ENCODE measurements at places on chromosomes 12 and 14.

- DNase-seq, result no peak
Observed at GRCh38 chr14:82080370-82080769, 546.7 kb upstream of the SEL1L start.

- no peak for DNase-seq
Observed at GRCh38 chr12:54750-55535, 11.6 kb upstream of the IQSEC3 start.

GRCh38 chr14:61106959-61107641 is 126.1 kb downstream of the SLC38A6 start:
- DNase-seq, result no peak

DNA sequence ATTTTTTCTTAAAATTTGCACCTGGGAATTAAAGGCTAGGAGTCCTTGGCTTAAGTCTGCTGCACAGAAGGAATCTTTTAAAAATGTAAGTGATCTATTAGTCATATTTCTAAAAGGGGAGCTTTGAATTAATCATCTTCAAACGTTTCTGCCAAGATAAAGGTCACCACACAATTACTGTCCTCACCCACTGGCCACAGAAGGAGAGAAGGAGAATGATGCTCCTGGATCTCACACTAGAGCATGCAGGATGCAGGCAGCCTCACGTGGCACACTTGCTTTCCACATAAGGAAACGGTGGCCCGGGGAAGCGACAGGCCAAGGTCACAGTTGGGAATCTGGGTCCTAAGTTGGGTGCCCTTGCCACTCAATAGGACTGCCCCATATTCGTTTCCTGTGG is 16.9 kb downstream of the PLEKHG7 start:
- no peak for DNase-seq

- DNase-seq, result no peak
Observed at GRCh38 chr14:25620515-25620914, 570.6 kb upstream of the STXBP6 start.

- no peak for DNase-seq
Observed at GRCh38 chr12:12872934-12873275, 18.5 kb upstream of the GPRC5A start.

DNA sequence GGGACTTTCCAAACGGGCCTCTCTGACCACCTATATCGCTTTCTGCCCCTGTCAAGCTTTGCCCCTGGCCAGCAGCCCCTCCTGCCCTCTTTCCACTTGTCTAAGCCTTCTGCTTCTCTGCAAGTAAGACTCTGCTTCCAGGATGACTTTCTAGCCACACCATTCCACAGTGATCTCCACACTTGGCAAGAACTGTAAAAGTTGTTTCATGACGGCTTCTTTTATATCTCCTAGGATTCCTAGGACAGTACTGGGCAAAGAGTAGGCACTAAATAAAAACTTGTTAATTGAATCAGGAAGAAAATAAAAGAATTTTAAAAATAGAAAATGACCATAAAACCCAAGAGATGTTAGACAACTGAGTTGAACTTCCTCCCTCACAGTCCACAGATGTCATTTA is 1.8 kb upstream of the PTPN21 start:
- no peak for DNase-seq

DNA sequence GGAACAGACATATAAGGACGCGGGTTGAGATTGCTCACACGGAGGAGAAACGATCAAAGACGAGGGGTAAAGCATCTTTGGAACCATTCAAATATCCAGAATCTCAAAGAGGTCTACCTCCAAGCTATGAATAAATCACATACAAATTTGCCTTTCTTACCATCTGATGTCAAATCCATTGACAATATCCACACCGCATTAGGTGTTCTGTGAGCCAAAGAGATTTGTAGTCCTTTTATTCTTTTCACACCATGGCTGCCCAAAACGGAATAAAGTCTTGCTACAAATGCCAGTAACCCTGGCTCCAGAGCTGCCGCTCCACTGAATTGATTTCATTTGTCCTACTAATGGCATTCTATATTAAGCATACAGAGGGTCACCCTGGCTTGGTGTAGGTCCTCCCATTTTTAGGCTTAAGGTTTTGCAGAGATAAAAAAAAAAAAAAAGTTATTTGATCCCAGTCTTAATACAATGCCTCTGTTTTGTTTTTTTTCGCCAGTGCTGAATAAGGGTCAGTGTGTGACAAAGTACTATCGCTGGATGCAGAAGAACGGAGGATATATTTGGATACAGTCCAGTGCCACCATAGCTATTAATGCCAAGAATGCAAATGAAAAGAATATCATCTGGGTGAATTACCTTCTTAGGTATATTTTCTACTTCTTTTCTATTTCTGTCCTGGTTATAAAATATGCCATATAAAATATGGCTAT is 157.3 kb downstream of the EGLN3 start:
- DNase-seq, result no peak

DNA sequence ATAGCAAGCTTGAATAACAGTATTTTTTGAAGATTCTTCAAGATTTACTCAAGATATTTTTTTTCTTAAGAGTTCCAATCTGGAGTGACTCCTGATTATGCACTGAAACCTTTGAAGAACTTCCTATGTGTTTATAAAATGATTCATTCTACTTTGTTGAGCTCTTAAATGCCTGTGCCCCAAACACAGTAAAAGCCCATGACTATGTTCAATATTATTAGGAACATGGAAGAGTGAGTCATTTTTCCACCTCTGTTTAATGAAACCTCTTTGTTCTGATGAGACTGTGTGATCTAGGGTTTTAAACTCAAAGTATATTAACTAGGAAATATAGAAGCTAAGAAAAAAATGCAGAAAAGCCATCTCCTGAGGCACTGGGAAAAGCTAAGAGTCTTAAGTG is 415.0 kb upstream of the FBXO33 start:
- DNase-seq, result no peak

GRCh38 chr12:6493497-6494257 is at the start of gene NCAPD2:
TSS of gene NCAPD2 (plus strand) at chr12:6494102. CDS start at chr12:6495099, 997 bp downstream.
- peak; percentile 80 for DNase-seq

- DNase-seq, result no peak
Observed at GRCh38 chr14:53260286-53260685, 107.2 kb upstream of the DDHD1 start.

GRCh38 chr14:20799892-20800544 is 2.6 kb downstream of the RNASE1 start:
- DNase-seq, result no peak

- DNase-seq, result no peak
Observed at GRCh38 chr12:114444422-114445279, 38.7 kb upstream of the TBX5 start.

GRCh38 chr14:104557766-104558165 is 21.8 kb upstream of the C14orf180 start:
- DNase-seq, result no peak

DNA sequence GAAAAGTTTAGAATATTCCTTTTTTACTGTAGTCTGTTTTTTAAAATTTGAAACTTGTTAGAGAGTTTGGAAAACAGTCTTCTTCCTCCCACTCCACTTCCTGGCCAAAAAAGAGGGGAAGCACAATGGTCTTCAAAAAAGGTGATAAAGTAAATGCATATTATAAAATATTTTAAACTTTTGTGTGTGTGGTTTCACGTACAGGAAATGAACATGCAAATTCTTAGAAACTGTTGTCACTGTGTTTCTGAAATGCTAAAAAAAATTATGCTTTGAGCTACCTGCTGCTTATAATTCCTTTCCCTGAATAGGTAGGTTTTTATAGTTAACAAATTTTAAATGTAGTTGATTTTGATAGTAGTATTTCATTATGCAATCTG is 2.9 kb downstream of the FGFR1OP2 start:
- no peak for DNase-seq

DNA sequence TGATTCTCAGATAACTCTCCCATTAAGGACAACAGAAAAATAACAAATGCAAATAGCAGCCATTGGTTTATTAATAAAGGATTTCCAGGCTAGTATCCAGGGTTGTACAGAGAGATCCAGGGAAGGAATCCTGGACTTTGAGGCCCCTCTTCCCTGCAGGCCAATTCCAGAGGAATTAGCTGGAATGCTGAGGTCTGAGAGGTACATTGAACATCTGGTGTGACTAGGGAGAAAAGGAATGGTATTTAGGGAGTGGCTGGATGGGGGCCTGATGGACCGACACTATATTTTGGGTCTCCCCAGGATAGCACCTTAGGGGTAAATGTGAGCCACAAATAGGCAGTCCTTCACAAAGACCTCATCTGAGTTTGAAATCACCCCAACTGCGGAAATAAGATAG is 924.5 kb downstream of the AACS start:
- no peak for DNase-seq

GRCh38 chr12:82383930-82384552 is 25.7 kb downstream of the METTL25 start:
- DNase-seq, result no peak

DNA sequence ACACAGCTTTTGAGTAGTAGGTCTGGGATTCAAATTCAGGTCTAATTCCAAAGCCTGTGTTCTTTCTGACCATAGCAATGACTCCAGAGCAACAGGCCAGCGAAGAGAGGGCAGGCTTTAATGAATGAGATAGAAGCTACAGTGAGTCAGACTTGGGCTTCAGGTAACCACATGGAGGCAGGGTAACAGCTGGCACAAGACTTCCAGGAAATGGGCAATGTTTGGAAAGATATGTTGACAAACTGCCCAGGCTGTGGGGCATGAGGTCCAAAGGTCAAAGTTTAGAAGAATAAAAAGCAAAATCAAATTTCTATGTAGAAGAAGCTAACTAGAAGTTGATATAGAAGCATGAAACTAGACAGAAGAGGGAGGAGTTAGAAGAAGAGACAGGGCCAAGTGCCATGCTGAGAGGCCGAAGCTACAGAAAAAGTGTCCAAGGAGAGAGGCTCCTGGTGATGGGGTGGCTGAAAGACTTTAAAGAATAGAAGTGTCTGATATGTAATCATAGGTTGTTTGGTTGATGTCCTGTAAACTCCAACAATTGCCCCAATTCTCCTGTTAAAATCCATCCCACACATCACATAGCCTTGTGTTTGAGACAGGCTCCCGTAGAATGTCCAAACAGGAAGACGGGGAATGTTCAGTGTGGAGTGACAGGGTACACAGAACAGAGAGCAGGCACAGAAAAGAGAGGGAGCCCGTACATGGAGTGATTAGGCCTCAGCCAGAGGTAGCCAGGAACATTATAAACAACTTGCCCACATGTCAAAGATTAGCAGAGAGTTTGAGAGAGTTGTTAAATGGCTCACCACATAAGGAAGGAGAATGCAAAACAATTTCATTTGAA is 384.7 kb downstream of the CCDC91 start:
- no peak for DNase-seq

GRCh38 chr12:53295070-53295890 is at the start of gene PFDN5:
TSS of gene PFDN5 (plus strand) at chr12:53295542. CDS start at chr12:53295568, 26 bp downstream.
- peak; percentile 59 for DNase-seq

DNA sequence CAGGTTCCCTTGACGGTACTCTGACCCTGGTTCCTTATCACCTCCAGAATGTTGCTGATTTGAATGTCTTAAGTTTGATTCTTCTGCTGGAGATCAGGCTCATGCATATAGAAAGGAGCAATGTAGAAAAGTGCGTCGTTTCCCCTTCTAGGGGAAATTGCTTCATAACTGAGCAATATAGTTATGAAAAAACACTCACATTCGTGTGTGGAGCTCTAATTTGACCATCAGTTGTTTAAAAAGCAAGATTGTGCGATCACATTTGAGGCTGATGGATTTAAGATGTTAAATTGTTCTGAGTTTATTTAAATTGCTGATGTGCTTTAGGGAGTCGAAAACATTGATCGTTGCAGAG is 19.2 kb downstream of the PELI2 start:
- DNase-seq, result no peak

- no peak for DNase-seq
Observed at GRCh38 chr14:34023824-34024767, 73.2 kb upstream of the EGLN3 start.

GRCh38 chr14:90287791-90288190 is 31.4 kb downstream of the PSMC1 start:
- no peak for DNase-seq

DNA sequence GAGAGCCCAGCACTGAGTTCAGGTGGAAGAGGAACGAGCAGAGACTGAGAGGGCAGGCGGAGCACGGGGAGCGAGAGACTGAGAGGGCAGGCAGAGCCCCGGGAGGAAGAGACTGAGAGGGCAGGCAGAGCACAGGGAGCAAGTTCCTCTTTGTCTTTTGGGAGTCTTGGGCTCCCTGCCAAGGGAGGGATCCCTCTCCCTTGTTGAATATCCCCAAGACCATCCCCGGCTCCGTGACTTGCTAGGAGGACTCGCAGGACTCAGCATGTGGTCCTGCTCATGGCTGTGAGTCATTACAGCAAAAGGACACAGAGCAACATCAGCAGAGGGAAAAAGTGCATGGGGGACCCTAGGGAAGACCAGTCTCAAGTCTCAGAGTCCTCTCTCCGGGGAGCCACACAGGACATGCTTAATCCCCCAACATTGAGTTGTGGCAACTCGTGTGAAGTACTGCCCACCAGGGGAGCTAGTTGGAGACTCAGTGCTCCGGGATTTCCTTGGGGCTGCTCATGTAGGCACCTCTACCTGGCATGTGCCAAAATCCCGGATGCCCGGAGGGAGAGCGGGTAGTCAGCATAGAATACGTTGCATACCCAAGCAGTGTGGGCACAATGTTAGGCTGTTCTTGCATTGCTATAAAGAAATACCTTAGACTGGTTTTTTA is 81.0 kb downstream of the CCDC92 start:
- no peak for DNase-seq

DNA sequence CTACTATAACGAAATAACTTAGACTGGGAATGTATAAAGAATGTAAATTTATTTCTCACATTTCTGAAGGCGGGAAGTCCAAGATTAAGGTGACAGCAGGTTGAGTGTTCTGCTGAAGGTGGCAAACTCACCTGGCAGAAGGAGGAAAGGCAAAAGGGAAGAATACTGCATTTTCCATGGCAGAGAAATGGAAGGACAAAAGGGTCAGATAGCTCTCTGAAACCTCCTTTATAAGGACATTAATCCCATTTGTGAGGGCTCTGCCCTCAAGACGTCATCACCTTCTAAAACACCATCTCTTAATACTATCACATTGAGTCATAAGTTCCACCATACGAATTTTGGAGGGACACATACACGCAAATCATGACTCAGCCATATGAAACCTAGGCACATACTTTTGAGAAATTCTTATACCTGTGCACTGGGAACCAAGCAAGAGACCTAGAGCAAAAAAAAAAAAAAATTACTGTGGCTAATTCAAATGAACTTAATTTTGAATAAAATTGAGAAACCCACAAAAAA is 1669.3 kb upstream of the FLRT2 start:
- DNase-seq, result no peak

DNA sequence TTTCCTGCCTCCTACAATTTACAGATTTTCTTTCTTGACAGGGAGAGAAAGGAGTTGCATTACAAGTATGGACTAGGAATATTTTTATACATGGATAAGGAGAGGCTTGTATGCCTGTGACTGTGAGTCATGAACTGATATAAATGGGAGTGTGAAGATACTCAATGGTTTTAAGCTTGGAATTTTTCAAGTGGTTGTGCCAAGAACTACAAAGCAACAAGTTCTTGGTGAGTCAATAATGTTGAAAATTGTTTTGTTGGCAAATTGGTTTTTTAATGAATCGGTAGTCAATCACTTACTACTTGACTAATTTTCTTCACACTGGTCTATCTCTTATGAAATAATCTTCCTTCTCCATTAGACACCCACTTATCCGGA is 58.9 kb upstream of the HMGA2 start:
- no peak for DNase-seq

- no peak for DNase-seq
Observed at GRCh38 chr12:122929148-122929538, 33.2 kb upstream of the VPS37B start.

Measured in omental fat pad (tissue), 4 donors.